ENCODE measurements at places on chromosomes 3 and 15.
A peak's percentile ranks its signal among the peaks of the same experiment; 100 is the strongest.

GRCh38 chr3:111863942-111864694 is 5.1 kb downstream of the PHLDB2 start:
- no peak for DNase-seq

GRCh38 chr3:121883507-121883906 is 10.7 kb upstream of the SLC15A2 start:
- no peak for DNase-seq

GRCh38 chr3:117084739-117085270 is 375.2 kb downstream of the TUSC7 start:
- no peak for DNase-seq

DNA sequence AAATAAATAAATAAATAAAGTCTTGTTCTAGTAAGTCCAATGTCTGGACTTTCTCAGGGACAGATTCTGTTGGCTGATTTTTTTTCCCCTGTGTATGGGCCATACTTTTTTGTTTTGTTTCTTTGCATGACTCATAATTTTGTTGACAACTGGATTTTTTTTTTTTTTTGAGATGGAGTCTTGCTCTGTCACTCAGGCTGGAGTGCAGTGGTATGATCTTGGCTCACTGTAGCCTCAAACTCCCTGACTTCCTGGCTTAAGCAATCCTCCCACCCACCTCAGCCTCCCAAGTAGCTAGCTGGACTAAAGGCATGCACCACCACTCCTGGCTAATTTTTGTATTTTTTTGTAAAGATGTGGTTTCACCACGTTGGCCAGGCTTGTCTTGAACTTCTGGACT is 38.9 kb downstream of the TICRR start:
- no peak for DNase-seq

DNA sequence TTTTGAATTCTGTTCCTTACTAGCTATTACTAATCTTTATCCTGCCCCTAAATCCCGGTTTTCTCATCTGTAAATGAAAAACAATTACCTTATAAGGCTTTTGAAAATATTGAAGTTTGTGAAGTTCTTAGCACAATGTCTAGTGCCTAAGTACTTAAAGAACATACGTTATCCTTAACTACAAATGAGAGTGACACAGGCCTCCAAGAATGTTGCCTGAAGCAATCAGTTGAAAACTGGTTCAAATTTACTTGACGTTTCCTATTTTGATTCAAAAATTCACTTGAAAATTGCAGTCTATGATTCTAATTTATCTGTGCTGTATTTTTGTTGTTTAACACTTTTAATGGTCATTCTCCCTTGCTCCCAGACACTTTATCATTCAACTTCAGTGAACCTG is 3.2 kb downstream of the SENP7 start:
- no peak for DNase-seq

DNA sequence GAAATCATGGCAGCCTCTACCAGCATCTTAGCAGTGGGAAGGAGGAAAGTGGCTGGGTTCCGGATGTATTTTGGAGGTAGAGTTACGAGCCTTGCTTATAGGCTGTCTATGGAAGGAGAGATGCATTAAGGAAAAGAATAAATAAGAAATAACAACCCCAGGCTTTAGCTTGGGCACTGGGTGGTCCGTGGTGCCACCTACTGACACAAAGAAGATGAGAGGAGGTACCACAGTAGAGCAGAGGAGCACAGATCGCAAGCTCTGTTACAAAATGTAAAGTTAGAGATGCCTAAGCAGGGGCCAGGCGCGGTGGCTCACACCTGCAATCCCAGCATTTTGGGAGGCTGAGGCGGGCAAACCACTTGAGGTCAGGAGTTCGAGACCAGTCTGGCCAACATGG is 74.8 kb downstream of the TMEM39A start:
- DNase-seq = no peak

- DNase-seq = no peak
Observed at GRCh38 chr15:73560501-73561117, 72.6 kb downstream of the NPTN start.

GRCh38 chr3:111695636-111696117 is 100.5 kb upstream of the ZBED2 start:
- no peak for DNase-seq

DNA sequence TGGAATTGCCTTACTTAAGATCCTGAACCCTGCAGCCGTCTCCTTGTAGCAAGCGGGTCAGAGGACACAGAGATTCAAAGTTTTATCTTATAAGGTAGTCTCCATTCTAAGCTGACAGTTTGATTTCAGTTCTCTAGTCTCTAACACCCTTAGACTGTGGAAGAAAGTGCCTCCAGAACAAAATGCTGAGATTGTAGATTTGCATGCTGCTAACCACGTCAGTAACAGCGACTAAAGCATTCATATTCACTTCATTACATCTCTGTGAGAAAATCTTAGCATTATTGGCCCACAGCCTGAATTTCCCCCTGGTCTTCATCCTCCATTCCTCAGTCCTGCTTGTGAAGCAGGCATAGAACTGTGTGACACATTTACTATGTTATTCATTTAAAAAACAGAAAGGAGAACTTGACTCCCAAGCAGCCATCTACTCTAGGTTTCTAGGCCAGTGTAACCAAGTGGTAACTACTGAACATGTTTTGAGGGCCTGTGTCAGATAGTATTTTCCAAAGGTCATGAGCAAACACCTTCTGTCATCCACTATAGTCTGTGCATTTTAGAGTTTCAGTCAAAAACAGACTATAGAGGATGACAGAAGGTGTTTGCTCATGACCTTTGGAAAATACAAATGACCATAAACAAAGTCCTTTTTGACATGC is 27.4 kb downstream of the ARIH2 start:
- no peak for DNase-seq

- no peak for DNase-seq
Observed at GRCh38 chr3:4827767-4828166, 151.5 kb upstream of the BHLHE40 start.

GRCh38 chr3:195557322-195557721 is 14.2 kb upstream of the PPP1R2 start:
- DNase-seq = no peak

DNA sequence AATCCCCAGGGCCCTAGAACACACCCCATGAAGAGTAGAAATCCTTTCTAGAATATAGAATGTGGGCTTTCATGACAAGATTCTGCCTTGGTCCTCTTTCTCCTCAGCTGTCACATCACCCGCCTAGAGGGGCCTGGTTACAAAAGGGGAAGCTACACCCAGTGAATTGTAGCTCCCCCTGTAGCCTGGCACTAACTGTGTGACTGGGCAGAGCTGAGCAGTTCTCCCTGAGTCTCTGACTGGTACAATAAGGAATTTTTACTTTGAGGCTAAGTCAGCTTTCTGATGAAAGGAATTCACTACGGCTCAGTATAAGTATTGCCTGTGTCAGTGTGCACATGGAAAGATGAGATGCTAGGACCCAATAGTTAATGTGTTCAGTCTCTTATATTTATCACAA is 28.7 kb upstream of the ZNF148 start:
- DNase-seq = no peak

GRCh38 chr15:64037116-64037515 is 9.2 kb downstream of the DAPK2 start:
- no peak for DNase-seq

GRCh38 chr3:52494445-52494844 is 693 bp upstream of the STAB1 start:
- DNase-seq = peak; percentile 18
